NCI-H1092 treated with DMSO at 0.1 percent for 48 hours (cell line): ENCODE measurements at places on chromosomes 16 and 17.
A peak's percentile ranks its signal among the peaks of the same experiment; 100 is the strongest.

GRCh38 chr16:76796416-76796815 is 394.6 kb upstream of the MON1B start:
- DNase-seq, result no peak

DNA sequence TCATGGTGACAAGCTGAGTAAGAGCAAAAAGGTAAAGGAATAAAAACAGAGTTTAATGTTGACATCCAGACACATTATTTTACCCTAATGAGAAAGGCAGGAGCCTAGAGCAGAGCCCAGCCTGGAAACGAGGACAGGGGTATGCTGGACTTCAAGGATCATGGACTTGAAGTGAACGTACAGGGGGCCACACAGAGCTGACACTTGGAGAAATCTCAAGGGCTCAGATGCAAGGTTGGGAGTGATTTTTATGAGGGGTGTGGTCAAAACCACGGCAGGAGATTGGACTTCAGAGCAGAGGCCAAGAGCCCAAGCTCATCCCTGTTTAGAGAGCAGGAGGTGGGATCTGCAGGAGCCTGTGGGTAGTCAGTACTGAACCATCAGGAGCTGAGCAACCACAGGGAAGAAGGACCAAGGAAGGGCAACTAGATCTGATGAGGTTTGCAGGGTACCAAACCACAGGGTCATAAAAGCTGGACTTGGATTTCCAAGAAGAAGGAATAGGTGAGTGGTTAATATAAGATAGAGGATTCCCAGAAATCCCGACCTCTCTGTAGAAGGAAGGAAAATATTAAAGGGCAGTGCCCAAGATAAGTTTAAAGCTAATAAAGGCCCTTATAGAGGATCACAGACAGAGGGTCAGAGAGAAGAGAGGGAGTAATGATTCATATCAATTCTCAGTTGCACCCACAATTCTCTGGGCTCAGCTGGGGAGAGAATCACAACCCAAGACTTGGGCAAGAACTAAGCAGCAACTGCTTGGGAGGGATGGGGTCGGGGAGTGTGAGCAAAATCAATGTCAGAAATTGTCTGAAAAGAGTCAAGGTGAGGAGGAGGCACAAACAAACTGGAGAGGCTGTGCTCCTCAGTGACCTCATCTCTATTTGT is 331.7 kb downstream of the SOX9 start:
- no peak for DNase-seq

DNA sequence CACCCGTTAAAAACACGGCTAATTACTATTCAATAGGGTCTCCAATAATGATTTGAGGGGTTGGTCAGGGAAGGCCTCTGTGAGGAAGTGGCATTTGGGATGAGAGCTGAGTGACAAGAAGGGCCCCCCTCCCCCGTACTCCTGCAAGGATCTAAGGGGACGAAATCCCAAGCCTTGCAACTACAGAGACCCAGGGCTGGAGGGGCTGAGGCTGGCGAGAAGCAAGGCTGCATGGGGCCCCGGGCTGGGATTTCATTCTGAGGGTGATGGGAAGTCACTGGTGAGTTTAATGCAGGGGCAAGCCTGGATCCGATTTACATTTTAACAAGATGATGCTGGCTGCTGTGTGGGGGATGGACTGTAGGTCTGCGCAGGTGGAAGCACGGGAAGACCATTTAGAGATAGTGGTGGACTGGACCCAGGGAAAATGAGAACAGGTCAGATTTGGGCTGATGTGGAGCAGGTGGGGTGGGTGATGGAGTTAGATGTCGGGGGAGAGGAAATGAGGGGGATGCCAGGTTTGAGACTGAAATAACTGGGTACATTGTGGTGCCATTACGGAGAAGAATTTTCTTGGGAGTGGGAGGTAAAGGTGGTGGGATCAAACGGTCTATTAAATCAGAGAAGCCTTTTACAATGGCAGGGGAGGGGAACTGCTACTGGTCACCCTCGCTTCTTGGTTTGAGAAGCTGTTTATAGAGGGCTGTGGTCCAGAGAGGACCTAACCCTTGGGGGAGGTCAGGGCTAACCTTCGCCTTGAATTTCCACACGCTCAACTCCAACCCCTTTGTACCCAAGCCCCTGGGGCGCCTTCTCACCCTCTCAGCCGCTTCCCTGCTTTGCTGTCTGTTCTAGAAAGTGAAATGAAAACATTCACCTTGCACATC is 932 bp upstream of the MYBBP1A start:
- DNase-seq, result no peak

GRCh38 chr16:3243882-3244281 is 8.9 kb upstream of the ZNF200 start:
- no peak for DNase-seq

DNA sequence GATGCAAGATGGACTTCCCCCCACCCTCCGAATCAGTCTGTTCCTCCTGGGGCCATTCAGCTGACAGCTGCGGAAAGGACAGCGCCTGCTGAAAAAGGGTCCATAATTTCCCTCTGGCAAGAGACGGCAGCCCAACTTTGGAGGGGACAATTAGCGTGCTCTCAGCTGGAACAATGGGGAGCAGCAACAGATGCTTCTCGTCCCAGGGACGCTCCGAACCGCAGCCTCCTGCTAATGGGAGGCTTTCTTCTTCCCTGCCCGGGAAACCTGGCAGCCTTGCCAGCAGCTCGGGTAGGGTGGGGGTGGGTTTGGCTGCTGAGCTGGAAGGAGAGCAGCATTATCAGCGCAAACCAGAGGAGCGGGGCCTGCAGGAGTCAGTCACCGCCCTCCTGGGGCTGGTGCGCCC is 500.0 kb upstream of the SALL1 start:
- peak; percentile 81 for DNase-seq

DNA sequence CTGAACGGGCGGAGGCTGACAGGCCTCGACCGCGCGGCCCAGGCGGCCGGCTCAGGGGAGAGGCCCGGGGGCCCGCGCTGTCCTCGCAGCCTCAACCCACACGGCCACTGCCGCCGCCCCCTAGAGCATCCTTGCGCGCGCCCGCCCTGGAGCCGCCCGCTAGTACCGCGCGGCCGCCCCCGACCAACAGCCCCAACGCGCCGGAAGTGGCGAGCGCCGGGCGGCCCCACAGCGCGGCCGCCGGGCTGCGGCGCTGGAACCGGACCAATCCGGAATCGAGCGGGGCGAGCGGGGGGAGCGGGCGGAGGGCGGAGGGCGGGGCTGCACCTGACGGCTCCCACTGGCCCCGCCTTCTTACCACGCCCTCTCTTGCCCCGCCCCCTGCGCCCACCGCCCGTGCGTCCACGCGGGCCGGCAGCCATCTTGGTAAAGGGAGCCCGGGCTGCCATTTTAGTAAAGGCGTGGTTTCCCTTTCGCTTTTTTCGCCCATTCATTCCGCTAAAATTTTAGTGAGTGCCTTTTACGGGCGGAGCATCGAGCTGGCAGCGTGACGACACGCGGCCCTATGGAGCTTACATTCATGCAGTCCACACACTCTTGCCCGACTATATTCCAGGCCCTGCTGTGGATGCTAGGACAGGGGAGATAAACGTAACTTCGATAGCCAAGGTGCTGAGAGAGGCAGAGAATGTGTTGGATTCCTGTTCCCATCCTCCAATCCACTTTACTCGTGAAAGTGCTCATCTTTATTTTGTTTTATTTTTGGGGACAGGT is at the start of gene XPO6:
TSS of gene XPO6 (minus strand) at position 208 of the 774 bp plus-strand sequence. CDS start 597 bp downstream, outside the sequence.
- DNase-seq, result peak; percentile 95

- no peak for DNase-seq
Measured at GRCh38 chr16:80151722-80152111, 389.1 kb upstream of the DYNLRB2 start.

DNA sequence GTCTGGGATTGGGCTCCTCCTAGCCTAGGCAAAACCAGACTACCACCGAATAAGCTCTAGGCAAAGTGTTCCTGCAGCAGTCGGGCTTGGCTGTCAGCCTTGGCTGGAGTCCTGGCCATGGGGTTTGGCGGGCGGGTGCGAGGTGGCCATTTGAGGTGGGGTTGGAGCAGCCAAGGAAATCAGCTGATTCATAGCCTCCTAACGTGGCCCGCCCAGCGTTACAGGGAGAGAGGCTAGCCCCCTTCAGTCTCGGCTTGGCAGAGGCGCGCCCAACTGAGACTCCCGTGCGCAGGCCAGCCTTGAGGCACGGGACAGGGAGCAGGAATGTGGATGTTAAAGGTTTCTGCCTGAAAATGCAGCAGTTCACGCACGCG is 1.9 kb downstream of the PMP22 start:
- DNase-seq, result no peak

DNA sequence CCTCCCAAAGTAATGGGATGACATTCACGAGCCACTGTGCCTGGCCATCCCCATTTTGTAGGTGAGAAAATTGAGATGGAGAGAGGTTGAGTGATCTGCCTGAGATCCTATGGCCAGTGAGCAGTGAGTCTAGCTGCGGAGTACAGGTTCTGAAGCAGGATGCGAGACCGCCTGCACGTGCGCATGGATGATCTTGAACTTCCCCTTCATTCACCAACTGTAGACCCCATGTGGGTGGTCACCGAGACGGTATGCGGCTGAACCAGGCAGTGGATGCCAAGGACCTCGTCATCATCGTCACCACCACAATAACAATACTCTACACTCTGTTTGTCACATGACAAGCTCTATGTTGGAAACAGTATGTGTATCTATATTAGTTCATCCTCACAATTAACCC is 6.2 kb upstream of the SPNS3 start:
- no peak for DNase-seq
